Urinary bladder (tissue), 4 donors: ENCODE measurements at places on chromosomes 7 and 10. TPM values are rescaled to one million over a fixed set of nuclear protein-coding genes. Genes with fewer than 3 reads are reported as not detected.

Gene RBP3
- total RNA-seq, result not detected

Gene COBL
- 3.3 TPM for total RNA-seq

Gene SPDYE5
- total RNA-seq, result not detected

Gene DGKB
- 22.5 TPM for total RNA-seq

Gene CPSF4
- total RNA-seq, result 15.6 TPM

Gene OPALIN
- total RNA-seq, result not detected

Gene PRR15
- 3.0 TPM for total RNA-seq

Gene MORN4
- total RNA-seq, result 5.9 TPM

Gene OR2A5
- not detected for total RNA-seq

Gene COL17A1
- 9.8 TPM for total RNA-seq

DNA sequence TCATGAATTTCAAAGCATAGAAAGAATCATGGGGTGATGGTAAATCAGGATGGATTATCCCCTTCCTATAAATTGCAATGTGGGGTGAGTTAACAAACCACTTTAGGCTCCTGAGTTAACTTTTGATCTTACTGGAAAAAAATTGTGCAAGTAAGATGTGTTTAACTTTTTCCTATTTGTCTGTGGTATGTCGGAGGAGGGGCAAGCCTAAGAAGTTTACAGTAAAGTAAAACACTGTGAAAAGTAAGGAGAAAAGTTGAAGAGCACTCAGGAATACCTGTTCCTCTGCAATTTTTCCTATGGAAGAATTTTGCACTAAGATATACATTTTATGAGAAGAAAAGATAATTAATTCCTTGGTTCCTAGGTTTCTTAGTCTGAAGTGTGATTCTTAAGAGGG is 44.4 kb downstream of the IFIT5 start:
- DNase-seq, result no peak

DNA sequence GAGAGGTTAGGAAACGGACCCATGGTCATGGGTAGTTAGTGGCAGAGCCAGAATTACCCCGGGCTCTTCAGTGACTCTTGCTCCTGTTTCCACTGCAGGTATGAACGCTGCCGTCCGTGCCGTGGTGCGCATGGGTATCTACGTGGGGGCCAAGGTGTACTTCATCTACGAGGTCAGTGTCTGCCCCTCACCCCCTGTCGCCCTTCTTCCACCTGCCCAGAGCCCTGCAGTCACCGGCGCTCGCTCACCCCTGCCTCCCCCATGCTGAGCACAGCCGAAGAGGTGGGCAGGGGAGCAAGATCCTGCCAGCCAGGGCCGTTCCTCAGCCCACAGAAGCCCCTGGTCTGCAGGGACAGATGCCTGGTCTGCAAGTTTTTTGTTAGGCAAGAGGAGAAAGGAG is 14.9 kb downstream of the PFKP start:
- no peak for DNase-seq

- DNase-seq, result no peak
Observed at GRCh38 chr7:11127988-11128387, 154.3 kb downstream of the PHF14 start.

- no peak for DNase-seq
Observed at GRCh38 chr10:116737627-116738327, 4.6 kb downstream of the HSPA12A start.

GRCh38 chr7:25012254-25012653 is 32.3 kb upstream of the OSBPL3 start:
- DNase-seq, result no peak

- no peak for DNase-seq
Observed at GRCh38 chr7:25187932-25188331, 40.4 kb downstream of the NPVF start.

GRCh38 chr7:155987681-155988235 is 175.5 kb upstream of the SHH start:
- DNase-seq, result no peak

DNA sequence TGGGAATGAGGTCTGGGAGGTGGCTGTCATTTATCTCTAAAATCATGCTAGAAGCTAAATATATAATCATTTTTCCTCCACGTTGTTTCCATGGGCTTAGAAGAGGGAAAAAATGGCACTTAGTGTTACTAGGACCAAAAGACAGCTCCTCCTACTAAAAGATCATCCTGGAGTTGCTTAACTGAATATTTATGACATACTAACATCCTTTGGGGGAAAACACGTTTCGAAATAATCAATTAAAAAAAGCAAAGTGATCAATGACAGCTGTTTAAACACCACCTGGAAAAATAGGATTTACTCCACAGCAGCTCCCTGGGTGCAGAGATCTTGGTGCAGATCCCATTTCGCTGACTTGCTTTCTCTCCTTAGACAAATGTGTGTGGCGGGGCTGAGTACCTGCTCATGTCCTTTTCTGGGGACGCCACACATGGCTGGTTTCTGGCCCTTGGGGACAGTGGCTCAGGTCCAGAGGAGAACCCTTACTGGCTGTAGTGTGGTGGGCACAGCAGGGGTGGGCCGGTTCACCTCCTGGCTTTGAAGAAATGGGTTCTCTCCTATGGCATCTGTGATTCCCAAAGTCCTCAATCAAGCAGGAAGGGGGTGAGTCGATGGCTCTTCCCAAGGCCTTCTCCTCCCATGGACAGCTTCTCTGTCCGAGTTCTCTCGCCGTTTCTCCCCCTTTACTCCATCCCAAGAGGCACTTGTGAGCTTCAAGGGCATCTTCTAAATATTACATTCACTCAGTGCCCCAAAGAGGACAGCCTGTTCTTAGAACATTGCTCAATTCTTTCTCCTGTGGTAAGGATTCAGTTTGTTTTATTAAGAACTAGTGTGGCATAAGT is 156.4 kb upstream of the KLF14 start:
- no peak for DNase-seq

DNA sequence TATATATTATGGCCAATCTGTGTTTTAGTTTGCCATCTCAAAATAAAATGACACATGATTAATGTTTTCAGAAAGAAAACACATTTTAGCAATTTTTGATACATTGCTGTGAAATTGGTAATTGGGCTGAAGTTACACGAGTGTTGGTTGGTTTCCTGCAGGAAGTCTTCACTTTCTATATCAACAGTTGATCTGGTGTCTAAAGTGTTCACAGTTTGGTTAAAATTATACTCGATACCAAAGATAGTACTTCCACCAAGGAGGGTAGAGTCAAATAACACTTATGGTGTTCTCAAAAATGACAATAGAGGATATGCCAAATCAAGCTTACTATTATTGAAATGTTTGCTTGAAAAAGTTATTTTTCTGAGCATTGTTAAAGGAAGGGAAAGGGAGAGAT is 120.3 kb upstream of the GLCCI1 start:
- no peak for DNase-seq
